ENCODE measurements at places on chromosomes 7 and 10.

DNA sequence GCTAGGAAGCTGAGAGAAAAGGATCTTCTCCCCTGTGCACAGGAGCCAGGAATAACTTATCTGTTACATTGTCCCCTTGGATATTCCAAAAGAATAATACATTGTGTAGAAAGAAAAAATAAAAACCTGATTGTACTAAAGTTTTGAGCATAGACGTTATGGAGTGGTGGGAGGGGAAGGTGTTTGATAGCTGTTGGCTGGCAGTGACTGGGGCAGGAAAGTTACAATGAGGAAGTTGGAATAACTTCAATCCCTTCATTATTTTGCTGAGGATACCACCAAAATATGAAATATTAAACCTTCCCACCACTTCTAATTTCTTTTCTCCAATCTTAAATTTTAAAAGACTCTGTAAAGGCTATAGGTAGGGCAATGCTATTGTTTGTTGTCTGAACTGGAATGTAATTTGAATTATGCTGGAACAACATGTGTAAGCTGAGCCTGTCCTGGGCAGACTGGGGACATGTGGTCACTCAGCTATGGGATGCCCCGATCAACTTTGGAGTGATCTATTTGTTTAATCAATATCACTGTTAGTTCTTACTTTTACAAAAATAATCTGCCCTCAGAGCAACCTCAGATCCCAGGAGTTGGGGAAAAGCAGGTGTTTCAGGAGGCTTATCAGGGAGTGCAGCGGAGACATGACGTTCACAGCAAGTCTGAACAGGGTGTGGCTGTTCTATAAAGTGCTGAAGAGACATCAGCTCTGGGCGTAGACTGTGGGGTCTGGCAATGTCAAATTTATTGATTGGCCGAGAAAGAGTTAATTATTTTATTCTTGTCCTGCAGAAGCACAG is 20.8 kb downstream of the CYP3A43 start:
- no peak for DNase-seq

DNA sequence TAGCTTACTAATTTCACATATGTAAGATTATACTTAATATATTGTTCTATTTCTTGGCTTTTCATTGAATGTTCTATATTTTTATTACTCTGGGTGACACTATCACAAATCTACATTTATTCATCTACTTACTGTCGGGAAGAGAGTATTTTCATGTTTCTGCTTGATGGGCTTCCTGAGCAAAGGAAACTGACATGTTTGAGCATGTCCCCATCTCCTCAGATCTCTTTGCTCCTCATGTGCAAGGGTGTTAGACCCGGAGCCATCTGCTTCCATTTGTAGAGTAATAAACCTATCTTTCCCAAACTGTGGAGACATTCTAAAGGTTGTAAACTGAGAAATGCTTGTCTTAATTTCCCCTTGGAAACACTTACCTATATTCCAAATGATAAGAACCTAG is 103.5 kb downstream of the LSMEM1 start:
- DNase-seq: no peak

GRCh38 chr10:21159669-21160068 is 262.6 kb upstream of the NEBL start:
- no peak for DNase-seq

- no peak for DNase-seq
These were observed 135.1 kb upstream of the SORCS1 start for GRCh38 chr10:107299606-107300005.

GRCh38 chr10:68330852-68331454 is 911 bp upstream of the HNRNPH3 start:
- DNase-seq: peak; percentile 3

Data from activated CD4-positive, alpha-beta T cell treated with anti-CD3 and anti-CD28 coated beads for 24 hours (primary cell).